ENCODE measurements at places on chromosomes 13 and 19. TPM values are rescaled to one million over a fixed set of nuclear protein-coding genes. Genes with fewer than 3 reads are reported as not detected.

PRR19 gene
- total RNA-seq, result 0.85 TPM

- no peak for DNase-seq
These were observed 56.8 kb upstream of the KLF12 start for GRCh38 chr13:74190999-74191398.

DNA sequence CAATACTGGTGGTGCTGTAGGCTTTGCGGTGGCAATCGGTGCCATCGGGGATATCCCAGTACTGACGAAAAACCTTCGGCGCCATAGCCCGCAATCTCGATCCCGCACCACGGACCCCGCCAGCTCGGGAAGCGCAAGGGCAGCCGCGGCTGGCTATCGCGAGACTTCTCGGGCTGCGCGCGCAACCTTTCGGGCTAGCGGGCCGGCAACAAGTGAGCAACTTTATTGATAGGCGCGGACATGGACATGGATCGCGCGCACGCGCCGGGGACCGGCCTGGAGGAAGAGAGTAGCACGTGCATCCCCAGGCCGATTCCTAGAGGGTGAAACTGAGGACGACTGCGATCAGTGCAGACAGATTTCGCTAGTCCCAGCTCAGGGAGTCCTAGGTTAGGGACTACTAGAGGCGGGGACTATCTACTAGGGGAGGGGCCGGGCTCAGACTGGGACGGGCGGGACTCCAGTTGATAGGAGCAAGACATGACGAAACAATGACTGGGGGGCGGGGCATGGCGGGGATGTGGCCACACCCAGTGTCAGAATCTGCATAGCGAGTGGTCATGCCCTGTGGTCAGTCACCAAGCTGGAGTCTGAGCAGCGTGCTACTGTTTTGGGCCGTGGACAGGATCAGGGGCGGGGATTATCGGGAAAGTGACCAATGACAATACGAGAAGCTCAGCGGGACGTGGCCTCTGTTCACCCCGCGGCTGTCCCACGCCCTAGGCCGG lies at the start of gene NDUFA11:
Gene NDUFA11, minus strand, starts transcription at position 167 of the 728 bp plus-strand sequence. Its CDS starts 82 bp downstream, at position 85.
- DNase-seq, result no peak

- no peak for DNase-seq
These were observed 20.5 kb downstream of the EDNRB start for GRCh38 chr13:77898097-77898496.

All from PC-9 (cell line).